ENCODE measurements at places on chromosomes 2 and 18.

GRCh38 chr2:60529785-60530627 lies 23.4 kb downstream of the BCL11A start:
- DNase-seq, result no peak

GRCh38 chr18:2083691-2084090 lies 487.6 kb downstream of the METTL4 start:
- no peak for DNase-seq

- DNase-seq, result no peak
These were observed 294.9 kb upstream of the SYT4 start for GRCh38 chr18:43572163-43572562.

GRCh38 chr2:79832511-79833234 lies 319.8 kb downstream of the CTNNA2 start:
- no peak for DNase-seq

DNA sequence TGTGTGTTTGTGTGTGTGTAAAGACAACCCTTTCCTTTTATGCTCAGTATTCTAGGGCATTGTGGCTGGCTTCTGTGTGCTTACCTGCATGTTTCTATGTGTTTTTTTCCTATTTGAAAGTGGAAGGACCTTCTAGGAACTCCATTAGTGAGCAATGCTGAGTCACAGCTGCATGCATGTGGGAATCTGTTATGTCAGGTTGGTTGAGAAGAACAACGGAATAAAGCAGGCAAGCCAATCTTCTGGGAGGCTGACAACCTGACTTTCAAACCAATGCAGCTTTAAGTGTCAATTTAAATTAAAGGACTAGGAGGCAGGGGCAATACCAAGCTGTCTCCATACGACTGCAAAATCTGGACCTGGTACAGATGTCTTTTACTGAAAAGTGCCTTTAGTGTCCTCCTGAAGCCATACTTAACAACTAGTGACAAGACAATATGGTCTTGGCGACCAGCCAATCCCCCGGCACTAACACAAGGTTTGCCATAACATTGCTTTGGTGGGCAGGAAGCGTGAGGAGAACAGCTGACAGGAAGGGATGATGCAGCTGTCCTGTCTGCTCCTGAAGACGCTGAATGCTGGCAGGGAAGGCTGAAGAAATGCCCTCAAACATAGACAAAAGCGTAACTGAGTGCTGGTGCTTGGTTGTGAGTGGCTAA lies 514.7 kb upstream of the CDH7 start:
- DNase-seq, result no peak
